ENCODE measurements at places on chromosomes 12 and 14.
A peak's percentile ranks its signal among the peaks of the same experiment; 100 is the strongest.

DNA sequence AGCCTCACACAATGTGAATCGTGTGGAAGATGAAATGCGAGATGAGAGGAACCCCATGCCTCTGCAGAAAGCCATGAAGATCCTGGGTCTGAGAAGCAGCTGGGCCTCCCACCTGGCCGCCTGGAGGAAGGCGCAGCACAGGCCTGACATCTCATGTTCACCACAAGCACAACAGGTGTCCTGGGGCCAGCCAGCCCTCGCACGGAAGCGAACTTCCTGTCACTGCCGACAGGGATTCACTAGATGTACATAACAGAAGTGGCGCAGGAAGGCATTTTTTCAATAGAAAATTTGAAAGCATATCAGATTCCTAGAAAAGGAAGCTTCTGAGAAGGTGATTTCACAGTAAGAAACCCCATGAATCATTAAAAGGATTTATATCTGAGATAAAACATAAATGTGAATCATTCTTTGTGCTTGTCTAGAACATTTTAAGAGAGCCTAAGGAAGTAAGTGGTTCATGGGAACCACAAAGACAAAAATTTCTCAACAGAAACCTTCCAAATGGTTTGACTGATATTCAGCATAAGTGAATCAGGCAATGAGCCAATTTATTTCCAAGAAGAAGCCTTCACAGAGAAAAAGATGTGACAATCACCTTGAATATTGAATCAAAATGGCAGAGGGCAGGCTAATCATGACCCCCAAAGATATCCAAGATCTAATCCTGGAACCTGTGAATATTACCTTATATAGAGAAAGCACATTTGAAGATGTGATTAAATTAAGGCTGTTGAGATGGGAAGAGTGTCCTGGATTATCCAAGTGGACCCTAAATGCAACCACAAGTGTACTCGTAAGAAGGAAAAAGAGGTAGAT, 311.9 kb downstream of the DUSP6 start:
- DNase-seq: peak; percentile 52

DNA sequence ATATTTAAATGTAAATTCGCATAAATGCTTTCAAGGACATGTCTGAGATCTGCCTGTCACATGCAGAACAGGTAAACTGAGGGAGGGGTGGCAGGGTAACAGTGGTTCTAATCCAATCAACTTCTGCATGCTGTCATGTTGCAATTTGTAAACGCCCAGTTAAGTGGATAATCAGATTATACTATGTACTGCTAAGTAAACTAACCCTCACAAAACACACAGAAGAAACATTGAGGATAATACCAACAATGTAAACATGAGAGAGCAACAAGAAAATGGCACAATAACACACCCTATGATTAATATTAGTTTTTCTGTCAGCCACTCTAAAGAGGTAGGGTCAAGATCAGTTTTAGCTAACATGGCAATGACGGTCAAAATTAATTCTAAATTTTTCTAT, 123.7 kb downstream of the KIF21A start:
- DNase-seq: no peak

GRCh38 chr14:26382901-26383685, 214.7 kb downstream of the NOVA1 start:
- no peak for DNase-seq

DNA sequence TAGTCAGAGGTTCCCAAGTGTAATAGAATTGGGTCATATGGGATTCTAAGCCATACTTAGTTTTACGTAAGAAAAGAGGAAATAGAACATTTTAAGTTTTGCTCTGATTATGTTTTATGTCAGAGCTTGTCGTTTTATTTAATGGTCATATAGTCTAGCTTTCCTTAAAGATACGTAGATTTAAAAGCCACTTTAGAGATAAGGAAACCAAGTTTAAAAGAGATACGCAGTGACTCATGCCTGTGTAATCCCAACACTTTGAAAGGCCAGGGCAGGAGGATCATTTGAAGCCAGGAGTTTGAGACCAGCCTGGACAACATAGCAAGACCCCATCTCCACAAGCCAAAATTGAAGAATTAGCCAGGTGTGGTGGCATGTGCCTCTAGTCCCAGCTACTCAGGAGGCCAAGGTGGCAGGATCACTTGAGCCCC, 19.5 kb downstream of the MAPK1IP1L start:
- no peak for DNase-seq

DNA sequence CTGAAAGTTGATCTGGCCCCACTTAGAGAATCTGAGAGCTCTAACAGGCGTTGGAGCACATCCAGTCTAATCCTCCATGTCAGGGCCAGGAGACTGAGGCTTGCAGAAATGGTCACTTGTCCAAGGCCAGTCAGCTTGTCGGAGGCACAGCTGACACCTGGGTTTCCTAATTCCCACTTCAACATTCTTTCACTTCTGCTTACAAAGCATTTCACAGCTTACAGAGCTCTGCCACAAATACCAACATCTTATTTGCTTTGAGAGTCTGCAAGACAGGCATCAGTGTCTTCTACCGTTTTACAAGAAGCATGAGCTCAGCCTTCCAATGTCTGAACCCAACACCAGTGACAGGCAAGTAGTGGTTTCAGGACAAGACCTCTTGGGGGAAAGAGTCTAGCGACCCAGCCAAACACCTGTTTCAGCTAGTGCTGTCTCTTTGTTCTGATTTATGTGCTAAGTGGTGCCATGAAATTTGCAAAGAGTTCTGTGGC, 31.8 kb downstream of the ISCA2 start:
- no peak for DNase-seq

DNA sequence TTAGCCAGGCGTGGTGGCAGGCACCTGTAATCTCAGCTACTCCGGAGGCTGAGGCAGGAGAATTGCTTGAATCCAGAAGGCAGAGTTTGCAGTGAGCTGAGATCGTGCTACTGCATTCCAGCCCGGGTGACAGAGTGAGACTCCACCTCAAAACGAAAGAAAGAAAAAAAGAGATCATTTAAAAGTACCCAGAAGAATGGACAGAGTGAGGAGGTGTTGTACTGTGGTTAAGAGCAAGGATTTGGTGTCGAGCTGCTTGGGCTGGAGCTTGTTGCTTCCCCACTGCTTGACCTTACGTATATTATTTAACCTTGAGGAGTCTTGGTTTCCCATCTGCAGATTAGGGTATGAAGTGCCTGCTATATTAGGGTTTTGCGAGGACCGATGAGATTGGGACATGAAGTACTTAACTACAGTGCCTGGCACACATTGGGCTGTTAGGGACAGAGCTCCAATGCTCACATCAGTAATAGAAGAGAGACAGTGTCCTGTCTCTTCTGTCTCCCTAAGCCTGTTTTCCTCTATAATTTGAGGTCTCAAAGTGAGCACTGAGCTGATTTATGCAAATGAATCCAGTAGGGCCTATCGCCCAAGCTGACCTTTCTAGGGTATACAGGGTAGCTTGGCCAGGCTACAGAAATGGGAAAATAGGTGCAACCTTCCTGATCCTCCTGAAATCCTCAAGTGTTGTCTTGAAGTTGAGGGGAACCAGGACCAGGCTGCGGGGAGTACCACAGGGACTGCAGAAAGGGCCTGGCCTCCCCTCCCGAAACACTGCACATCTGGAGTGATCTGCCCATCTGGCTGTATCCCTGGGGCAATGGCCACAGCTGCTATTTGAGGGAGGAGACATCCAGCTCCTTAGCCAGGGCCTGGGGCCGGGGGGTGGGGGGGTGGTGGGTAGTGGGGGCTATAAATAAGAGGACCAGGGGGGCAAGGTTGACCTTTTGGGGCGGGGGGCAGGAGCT, 8.6 kb upstream of the HDAC7 start:
- no peak for DNase-seq
